Upper lobe of left lung (tissue), 6 donors: ENCODE measurements at places on chromosomes 13 and 19. TPM values are rescaled to one million over a fixed set of nuclear protein-coding genes. Genes with fewer than 3 reads are reported as not detected.

DNA sequence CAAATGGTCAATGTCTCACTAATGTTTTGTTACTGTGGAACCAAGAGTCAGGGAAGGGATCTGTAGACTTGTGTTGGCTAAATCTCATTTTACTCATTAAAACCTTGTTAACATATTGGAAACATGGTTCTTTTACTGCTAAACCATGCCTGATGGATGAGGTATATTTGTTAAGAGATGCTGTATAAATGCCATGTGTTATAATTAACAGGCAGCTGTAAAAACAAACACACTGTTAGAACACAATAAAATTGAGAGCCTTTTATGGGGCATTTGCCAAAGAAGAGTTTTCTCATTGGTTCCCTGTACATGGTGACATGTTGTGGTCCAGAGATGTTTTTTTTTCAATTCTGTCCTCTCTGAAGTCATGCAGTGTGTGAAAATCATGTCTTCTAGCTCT is 121.9 kb downstream of the ESD start:
- DNase-seq: no peak

DNA sequence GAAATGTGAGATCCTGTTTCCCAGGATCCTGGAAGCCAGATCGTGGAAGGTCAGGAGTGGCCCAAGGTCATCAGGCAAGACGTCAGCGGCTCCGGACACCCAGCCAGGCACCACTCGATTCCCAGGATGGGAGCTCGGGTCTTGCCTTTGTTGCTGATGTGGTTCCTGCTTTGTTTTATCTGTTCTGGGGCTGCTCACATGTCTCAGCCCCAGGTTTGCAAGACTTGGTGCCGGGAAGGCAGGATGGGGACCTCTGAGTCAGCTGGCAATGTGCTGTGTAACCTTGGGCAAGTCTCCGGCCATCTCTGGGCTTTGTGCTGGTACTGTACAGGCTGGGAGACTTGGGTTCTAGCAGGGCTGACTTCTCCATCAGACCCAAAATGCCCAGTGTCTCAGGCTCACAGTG is 1.4 kb upstream of the FCHO1 start:
- DNase-seq: no peak

DNA sequence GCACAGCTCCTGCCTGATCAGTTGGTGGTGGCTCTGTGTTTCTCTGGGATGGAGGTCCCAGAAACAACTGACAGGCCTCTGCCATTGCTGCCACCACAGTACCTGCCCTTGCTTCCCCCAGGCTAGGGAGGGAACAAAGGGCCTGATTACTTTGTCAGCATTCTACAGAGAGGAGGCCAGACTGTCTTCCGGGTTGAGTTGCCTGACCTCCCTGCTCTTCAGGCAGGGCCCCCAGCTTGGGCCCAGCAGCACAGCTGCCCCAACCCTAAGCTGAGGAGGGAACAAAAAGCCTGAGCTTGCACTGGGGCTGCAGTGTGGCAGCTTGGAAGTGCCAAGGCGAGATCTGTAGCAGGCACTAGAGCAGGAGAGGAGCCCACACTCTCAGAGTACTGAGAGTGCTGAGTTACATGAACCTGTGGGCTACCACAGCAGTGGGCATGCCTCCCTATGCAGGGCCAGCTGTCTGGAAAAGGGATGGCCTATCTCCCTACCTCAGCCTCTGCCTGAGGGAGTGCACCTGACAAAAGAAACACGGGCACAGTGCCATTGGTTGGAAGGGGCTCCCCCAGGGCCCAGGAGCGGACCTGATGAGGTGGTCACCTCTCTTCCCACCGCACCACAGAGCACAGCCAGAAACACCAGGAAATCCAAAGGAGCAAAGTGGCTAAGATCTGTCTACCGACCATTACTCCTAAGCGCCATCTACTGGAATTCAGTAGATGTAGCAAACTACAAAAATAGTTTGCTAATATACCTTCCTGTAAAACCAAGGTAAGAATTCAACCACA is 24.4 kb downstream of the SLC25A15 start:
- peak; percentile 38 for DNase-seq

DNA sequence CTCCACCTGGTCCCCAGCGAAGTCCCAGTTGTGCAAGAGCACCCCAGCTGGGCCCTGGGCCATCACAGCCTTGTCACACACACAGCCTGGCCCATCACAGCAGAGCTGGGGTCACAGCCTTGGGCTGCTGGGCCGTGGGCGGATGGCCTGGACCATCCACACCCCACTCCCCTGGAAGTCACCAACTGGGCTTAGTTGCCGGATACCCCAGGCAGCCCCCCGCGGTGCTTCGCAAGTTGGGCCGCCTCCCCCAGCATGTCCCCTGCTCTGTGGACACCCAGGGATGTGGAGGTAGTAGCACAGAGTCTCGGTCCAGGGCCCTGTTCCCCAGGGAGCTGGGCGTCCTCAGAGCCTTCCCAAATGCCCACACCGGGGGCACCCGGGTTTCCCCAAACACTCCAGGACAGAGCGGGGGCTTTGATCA is 4.5 kb upstream of the ZNF554 start:
- no peak for DNase-seq

- DNase-seq: no peak
Observed at GRCh38 chr13:68697551-68697950, 1410.1 kb upstream of the ATXN8OS start.

GRCh38 chr13:94309997-94310855 is 169.3 kb downstream of the DCT start:
- DNase-seq: no peak

GRCh38 chr13:39263033-39263432 is 224.8 kb downstream of the NHLRC3 start:
- DNase-seq: no peak

Gene WDR62
- 7.6 TPM for total RNA-seq

Gene PEG3
- 3.5 TPM for total RNA-seq
